Stimulated activated CD8-positive, alpha-beta memory T cell treated with anti-CD3 and anti-CD28 coated beads, Interleukin-4, amount 100 ng/mL, for 1 hour (primary cell): ENCODE measurements at places on chromosomes 4 and X.

GRCh38 chr4:89765966-89766365 lies 71.0 kb downstream of the SNCA start:
- no peak for DNase-seq

DNA sequence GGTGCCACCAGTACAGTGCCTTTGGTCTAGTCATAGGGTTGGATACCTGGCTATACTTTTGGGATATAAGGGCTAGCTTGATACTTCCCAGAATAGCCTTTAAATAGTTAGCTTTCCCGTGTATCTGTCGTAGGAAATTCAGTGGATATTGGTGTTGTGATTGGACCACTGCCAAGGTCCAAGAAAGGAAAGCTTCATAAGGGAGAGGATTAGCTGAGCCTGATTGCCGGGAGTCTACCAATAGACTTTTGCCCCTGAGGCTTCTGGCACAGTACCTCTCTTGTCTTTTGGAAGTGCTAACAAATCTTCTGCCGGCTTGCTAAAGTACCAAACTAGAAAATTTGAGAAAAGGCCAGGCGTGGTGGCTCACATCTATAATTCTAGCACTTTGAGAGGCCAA lies 350.6 kb downstream of the CHIC1 start:
- DNase-seq = no peak

- no peak for DNase-seq
These were observed 21.4 kb upstream of the CENPU start for GRCh38 chr4:184755278-184755677.

DNA sequence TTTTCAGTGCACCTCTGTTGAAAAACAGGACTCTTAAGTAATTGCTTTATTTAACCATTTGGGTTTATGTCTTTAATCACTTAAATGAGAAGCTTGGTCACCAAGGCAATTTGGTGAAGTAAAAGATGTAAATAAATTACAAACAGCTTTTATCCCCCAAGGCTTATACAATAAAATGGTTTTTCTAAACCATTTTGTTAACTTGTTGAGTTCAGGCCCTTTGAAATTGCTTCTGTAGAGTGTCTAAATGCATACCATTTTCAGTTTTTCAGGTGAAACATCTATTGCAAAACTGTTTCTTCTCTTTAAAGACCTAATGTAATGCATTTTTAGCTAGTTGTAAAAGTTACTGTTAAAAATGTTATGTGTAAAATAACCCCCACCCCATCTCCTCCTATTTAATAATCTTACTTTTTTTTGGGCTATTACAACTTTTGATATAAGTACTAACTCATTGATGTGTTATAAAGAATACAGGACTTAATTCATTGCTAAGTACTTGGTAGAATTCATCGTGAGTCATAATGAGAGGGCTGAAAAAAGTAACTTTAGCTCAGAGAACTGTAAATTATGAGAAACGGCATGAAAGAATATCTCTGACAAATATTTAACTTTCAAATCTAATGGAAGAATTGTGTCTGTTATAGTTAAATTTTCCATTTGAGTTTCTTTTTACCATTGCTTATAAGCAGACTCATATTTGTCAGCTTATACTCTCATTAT lies 4.5 kb downstream of the RAPGEF2 start:
- no peak for DNase-seq

DNA sequence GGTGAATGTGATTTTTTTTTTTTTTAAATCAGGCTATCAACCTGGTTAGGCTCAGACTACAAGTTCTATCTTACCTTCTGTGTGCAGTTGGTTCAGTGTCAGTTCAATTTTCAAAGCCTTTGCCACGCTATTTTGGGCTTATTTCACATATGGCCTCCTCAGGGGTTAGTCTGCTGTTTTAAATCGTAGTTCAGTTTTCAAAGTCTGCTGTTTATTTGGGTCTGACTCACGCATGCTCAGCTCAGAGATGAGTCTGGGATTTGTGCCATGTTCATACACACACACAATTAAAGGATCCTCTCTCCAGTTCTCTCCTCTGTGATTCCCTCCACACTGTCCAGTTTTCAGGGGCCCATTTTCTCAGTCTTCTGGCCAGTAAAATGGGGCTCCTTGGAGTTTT lies 32.3 kb upstream of the ZFX start:
- DNase-seq = no peak

DNA sequence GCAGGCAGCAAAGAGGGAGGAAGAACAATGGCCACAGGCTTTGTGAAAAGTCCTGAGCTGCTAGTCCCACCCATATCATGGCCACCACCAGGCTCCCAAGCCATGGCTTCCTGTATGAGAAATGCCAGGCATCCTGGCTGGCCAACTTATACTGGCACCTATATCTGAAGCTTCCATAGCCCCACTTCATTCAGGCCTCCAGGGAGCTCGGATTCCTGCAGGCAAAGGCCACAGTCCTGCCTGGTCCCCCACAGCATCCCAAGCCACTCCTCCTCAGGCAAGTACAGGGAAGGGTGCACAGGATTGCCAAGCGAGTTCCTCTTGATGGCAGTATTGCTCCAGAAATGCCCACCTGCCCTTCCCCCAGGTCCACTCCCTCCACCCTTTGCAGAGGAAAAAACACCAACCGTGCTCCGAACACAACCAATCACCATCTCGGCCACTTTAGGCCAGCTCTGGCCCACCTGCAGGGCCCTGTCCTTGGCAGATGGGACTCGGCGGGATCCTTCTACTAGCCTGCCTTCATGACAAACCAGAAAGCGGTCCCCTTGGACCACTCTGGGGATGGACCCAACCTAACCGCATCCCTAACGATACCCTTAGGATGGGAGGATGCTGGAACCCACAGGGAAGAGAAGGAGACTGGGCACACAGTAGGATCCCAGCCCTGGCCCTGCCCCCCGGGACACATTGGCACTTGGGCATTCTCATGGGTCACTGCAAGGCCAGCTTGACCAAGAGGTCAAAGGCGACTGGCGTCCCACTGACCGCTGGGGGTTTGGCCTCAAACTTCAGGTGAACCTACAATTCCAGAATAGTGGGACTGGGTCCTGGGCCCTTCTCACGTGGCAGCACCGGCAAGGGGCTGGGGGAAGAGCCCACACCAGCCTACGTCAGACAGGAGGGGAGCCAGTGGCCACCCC lies 220.4 kb upstream of the AGTR2 start:
- DNase-seq = no peak

DNA sequence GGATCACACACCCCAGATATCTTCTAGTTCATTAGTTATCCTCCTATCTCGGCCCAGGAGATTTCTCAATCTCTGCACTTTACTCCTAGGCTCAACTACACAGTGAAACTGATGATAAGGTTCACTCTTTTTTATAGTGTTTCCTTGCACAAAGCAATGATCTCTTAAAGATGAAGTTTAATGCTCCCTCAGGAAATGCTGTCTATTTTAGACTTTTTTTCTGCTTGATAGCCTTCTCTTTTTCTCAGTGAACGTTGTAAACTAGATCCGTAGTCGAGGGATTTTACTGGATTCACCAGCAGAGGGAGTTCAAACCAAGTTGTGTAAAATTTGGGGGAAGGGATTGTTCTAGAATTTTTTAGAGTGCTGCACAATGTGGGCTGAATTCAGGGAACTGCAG lies 269.6 kb downstream of the GBA3 start:
- DNase-seq = no peak

DNA sequence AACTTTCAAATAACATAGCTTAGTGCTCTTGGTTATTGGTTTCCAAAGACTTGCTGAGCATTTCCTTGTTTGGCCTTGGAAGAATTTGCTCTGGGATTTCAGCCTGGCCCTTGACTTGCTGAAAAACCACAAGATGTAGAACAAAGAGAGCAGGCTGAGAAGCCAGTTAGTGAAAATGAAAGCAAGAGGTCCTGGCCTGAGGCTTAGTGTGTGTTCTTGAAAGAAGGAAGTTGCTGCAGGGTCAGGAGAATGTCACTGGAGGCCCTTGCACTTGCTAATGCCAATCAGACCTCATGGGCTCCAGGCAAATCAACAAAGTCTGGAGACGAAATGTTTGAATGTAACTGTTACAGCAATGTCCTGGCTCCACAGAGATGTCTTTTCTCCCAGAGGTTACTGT lies 79.4 kb downstream of the SYNPO2 start:
- no peak for DNase-seq

- no peak for DNase-seq
These were observed 774 bp upstream of the RAPGEF2 start for GRCh38 chr4:159101988-159102621.

- no peak for DNase-seq
These were observed 163.8 kb downstream of the AFF2 start for GRCh38 chrX:148664171-148664570.

DNA sequence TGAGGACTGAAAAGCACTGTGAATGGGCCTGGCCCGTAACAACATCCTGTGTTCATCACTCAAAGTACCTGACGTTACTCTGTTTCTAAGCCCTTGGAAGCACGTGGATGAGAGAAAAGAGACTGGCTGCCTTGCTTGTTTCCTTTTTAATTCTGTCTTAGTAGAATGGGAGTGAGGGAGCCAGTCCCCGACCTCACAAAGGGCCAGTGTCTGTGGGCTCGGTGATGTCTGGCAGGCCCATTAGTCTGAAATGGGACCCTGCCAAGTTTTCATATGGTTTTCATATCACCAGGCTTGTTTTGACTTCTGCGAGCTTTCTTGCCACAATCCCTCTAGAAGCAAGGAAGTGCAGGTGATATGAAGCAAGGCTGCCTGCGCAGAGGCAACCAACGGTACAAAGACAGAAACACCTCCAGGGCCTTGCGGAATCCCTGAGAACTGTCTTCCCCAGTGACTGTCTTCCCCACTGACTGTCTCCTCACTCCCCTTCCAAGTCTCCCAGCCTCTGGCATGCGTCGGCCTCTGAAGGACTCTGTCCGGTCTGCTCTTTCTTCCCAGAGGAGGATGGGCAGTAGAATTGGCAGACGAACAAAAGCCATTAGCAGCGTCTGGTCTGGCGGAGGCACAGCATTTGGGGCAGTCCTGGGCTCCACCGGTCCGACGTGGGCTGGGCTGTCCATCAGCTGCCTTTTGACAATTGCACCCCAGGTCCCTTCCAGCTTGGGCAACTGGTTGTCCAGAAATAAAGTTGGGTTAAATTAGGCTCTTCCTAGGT lies 20.2 kb upstream of the RASL11B start:
- DNase-seq = no peak

GRCh38 chr4:110793890-110794554 lies 171.1 kb upstream of the PITX2 start:
- DNase-seq = no peak
